ENCODE measurements at places on chromosomes 3 and 15.

DNA sequence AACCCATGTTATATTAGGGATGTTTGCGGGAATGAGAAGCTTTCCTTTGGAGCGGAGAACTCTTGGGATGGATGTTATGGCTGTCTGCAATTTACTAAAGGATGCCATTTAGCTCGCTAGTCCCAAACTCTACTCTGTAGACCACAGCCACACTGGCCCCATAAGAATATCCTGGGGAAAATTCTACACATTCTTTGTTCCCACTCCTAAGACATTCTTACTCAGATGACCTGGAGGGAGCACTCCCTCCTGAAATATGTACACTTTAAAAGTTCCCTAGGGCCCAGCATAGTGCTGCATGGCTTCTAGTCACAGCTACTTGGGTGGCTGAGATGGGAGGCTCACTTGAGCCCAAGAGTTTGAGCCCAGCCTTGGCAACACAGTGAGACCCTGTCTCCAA lies 288.7 kb upstream of the RORA start:
- DNase-seq: no peak

DNA sequence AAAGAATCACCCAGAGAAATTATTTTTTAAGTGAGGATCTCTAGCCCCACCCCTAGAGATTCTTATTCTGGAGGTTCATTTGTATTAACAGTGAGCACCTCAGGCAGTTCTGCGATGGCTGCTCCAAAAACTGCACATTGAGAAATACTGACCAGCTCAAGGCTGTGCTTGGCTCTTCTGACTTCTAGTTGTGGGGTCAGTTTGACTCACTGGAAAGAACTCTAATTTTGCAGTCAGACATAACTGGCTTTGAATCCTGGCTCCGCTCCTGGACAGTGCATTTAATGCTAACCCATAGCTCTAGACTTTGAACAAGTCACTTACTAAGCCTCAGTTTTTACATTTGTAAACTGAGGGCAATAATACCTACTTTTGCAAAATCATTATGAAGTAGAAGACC lies 123.6 kb upstream of the SKOR1 start:
- DNase-seq: no peak

DNA sequence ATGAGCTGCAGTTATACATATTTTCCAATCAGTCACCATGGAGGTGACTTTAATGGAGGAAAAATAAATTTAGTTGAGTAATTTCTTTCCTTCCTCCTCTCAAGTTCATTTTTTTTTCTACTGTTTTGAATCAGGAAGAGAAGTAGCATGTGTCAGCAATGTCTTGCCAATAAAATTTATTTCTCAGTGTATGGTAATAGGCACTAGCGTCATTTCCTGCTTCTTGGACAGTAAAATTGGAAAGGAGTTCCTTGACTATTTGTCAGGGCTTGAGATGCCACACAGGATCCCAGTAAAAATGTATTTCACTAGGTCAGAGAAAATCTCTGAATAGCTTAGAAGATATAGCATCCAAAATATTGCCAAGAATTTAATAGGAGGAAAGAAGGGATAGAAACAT lies 605.9 kb downstream of the ROBO1 start:
- DNase-seq: no peak

DNA sequence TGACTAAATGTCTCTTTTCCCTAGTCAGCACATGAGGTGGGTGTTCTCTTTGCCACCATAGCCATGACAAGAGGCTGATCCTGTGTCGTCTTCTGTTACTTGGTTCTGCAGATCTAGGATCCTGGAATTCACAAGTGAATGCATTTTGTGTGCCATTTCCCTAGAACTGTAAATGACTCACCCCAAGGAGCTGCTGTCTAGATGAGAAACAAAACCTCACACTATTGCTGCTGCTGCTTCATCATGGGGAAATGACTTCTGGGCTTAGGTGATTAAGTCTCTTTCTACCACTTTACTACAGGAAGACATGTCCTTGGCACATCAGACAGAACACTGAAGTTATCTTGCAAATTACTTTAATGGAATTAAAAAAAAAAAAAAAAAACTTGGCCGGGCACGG lies 54.9 kb downstream of the SLCO3A1 start:
- DNase-seq: no peak

DNA sequence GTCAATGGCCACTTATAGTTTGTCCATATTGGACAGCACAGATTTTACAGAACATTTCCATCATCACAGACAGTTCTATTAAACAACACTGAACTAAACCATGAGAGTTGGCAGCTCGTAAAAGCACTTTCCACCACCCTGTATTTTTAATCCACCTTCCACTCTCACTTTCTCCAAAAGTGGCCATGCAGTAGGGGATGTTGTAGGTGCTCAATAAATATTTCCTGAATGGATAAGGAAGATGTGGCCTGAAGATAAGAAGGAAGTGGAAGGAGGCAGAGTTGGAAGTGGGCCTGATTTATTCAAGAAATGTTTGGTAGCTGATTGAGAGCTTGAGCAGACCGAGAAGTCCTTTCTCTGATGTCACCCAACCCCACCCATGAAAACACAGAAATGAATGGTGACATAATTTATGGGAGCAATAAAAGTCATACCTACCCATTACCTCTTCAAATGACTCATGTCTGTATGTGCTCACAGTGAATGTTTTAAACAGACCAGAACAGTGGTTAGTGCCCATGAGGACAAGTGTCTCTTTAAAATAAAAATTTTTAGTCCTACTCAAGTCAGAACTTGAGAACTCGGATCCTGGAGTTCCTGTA lies 39.6 kb upstream of the CTNNB1 start:
- DNase-seq: no peak

DNA sequence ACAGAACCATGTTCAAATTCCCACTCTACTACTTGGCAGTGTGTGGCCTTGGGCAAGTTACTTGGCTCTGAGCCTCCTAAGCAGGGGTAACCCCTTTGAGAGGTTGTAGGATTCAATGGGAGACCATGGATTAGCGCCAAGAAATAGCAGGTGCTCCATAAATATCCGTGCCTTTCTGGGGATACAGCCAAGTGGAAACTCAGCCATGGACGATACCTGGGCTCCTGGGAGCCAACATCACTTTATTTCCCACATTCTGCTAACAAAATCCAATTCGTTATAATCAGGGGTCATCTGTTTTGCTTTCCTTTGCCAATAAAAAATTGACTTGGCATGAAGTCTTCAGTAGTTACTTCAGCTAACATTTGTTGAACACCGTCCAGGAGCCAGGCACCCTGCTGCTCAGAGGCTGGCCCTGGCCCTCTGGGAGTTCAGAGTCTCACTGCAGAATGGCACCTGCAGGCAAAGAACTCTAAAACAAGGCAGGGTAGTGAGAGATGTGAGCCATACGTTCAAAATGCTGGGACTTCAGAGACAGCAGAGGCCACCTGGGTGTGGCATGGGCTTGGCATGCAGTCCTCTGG lies 42.3 kb downstream of the ZDHHC19 start:
- no peak for DNase-seq

- no peak for DNase-seq
These were observed at the start of gene C3orf80 for GRCh38 chr3:160225176-160226025. Gene C3orf80 (plus strand): TSS chr3:160225422. CDS start chr3:160225636, 214 bp downstream.

GRCh38 chr3:137024348-137024747 lies 66.6 kb downstream of the IL20RB start:
- DNase-seq: no peak

DNA sequence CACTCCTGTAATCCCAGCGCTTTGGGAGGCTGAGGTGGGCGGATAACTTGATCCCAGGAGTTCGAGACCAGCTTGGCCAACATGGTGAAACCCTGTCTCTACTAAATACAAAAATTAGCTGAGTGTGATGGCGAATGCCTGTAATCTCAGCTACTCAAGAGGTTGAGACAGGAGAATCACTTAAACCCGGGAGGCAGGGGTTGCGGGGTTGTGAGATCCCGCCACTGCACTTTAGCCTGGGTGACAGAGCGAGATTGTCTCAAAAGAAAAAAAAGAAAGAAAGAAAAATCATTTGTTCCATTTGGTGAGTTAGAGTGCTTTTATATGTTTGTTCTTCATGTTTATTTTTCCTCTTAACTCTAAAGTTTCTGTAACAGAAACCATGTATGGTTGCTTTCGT lies 7.3 kb downstream of the NCK1 start:
- no peak for DNase-seq

- DNase-seq: no peak
These were observed 9.4 kb downstream of the ITPKA start for GRCh38 chr15:41502795-41503668.

- DNase-seq: no peak
These were observed 16.1 kb upstream of the TMEM115 start for GRCh38 chr3:50375258-50375931.

DNA sequence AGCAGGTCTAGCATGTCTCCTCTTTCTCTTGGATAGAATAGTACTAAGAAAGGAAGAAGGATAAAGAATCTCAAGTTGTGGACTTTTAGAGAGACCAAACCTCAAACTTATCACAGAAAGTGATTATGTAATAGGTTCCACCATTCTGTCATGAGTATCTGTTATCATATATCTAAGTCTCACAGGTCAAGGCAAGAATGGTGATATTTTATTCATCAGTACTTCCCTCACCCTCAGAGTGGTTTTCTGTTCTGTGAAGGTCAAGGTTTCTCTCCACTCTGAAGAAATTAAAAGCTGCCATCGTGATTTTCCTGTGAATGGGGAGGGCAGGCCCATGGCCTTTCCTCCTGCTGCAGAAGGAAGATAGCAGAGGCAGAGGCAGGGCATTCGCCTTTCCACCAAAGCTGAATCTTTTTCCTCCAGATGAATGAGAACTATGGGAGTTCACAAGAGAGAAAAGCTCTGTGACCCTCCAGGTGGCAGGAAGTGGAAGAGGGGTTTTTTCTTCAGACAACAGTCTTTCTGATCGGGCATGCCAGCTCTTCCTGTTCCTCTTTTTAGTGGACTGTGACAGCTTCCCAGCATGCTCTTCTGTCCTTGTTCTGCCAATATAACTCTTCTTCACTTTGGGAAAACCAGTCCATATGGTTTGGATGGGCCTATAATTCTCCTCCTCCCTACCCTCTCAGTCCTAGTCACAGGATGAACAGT lies 37.1 kb upstream of the CCK start:
- DNase-seq: no peak

DNA sequence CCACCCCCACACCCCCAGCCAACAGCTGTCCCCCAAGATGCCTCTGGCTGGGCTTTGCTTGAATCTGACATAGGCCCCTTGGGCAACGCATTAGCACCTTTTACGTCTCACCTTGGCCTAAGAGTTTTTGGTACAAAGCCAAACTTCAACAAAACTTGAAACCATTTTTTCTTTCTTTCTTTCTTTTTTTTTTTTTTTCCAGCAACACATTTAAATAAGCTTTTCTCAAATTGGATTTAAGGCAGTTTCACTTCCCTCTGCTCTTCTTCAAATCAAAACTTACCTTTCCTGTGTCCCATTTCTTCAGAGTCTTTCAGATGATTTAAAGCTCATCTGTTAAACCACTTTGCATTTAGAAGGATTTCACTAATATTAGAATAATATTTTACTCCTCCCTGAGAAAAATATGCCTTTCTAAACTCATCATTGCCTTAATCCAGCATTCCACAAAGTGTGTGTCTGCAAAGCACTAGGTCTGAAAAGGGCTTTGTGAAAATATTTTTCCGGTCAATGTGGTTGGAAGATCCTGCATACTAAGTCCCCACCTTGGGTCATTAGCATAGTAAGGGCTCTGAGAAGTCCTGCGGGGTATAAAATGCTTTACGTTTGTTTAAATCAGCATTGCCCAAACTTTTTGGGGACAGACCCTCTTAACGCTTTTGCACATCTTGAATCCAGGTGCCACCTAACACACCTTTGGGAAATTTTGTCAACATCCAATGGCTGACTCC lies 217.0 kb downstream of the TLE3 start:
- DNase-seq: no peak

GRCh38 chr3:112555535-112556170 lies 6.1 kb downstream of the ATG3 start:
- no peak for DNase-seq

- no peak for DNase-seq
These were observed 69.6 kb downstream of the ASB7 start for GRCh38 chr15:100671858-100672543.

DNA sequence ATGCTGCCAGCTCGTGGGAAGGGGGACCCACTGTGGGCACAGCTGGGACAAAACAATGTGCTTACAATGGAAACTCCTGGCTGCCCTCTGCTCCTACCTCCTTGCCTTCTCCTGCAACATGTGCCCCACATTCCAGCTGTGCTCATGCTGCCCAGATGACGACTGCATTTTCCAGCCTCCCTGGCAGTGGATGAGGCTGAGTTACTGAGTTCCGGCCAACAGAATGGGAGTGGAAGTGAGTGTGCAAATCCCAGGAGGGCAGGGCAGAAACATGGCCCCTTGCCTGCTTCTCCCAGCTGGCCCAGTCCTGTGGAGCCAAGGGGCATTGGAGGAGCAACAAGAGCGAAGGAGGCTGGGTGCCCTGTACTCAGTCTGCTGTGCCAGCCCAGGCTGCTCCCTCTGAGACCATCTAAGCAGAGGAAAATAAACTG lies 17.1 kb downstream of the KLF15 start:
- DNase-seq: no peak

- no peak for DNase-seq
These were observed 8.0 kb downstream of the TMEM212 start for GRCh38 chr3:171850960-171851659.

DNA sequence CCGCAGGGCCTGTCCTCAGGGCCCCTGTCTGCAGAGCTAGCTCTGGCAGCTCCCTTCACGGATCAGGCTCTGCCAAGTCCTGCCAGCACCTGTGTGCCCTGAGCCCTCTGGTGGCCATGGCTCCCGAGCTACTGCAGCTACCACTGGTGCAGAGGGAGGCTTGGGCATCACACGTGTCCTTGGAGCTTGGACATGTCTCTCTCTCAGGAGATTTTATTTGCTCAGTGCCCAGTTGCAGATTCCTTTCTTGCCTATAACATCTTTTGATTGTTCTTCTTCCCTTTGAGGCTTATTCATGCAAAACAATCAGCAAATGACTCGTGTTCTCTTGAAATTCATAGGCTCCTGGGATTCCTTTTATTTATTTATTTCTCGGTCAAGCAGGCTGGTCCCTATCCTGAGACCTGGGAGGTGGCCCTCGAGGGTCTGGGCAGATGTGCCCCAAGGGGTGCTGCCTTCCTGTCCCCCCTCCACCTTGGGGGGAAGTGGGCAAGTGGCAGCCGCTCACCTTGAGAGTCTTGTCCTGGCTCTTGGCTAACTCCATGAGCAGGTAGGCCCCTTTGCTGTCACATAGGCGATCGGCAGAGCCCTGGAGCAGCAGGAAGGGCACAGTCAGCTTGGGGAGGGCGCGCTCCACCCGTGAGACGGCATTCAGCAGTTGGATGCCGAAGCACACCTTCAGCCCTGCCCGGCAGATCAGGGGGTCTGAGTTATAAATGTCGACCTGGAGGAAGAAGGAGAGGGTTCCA lies 21.9 kb downstream of the ABTB1 start:
- no peak for DNase-seq

DNA sequence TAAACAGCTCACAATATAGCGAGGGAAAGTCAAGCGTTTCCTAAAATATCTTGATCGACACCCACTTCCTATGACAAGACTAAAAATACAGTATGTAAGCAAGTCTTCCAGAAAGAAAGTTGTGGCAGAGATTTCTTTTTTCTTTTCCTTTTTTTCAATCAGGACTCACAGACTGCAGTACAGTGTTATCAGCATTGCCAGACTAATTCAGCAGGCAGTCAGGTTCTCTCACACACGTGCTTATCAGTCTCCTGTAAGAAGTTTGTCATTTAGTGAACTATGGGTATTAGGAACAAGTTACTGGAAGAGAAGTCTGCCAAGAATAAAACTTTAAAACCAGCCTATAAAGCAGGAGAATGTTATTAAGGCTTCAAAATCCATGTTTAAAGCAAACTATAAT lies 32.8 kb upstream of the ZNF385D start:
- no peak for DNase-seq

GRCh38 chr3:187694801-187695200 lies 7.6 kb downstream of the RTP2 start:
- DNase-seq: no peak

- DNase-seq: no peak
These were observed 117.8 kb downstream of the RAB11A start for GRCh38 chr15:65987100-65987499.

GRCh38 chr3:176964661-176965060 lies 232.6 kb downstream of the TBL1XR1 start:
- no peak for DNase-seq

Measured in AG04449 (cell line).